Activated naive CD4-positive, alpha-beta T cell treated with Interleukin-2 at 50 U/mL for 16 hours (primary cell): ENCODE measurements at places on chromosomes 1 and 21.

- no peak for DNase-seq
Observed at GRCh38 chr21:42567861-42568260, 54.2 kb downstream of the SLC37A1 start.

- DNase-seq: no peak
Observed at GRCh38 chr1:114723457-114723856, 6.9 kb upstream of the NRAS start.

DNA sequence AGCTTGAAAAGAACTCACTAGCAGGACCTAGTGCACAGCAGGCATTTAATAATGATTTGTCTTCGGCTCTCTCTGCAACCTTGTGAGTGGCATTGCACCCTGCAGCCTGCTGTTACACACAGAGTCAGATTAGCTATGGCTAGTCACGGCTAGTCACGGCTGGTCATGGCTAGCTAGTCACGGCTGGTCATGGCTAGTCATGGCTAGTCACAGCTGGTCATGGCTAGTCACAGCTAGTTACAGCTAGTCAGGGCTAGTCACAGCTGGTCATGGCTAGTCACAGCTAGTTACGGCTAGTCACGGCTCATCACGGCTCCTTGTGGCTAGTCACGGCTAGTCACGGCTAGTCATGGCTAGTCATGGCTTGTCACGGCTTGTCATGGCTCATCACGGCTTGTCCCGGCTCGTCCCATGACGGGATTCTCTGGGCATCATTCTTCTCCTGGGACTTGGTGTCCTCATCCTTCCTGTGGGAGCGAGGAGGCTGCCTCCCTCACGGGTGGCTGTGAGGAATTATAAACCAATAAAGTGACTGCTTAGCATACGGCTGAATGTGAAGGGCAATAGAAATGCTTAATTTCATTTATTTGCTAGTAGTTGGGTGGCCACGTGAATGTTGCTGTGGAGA lies 12.5 kb upstream of the KIF26B start:
- no peak for DNase-seq

GRCh38 chr1:161131523-161132409 lies 701 bp downstream of the DEDD start:
- no peak for DNase-seq

- DNase-seq: no peak
Observed at GRCh38 chr21:17650292-17650691, 37.6 kb upstream of the BTG3 start.

DNA sequence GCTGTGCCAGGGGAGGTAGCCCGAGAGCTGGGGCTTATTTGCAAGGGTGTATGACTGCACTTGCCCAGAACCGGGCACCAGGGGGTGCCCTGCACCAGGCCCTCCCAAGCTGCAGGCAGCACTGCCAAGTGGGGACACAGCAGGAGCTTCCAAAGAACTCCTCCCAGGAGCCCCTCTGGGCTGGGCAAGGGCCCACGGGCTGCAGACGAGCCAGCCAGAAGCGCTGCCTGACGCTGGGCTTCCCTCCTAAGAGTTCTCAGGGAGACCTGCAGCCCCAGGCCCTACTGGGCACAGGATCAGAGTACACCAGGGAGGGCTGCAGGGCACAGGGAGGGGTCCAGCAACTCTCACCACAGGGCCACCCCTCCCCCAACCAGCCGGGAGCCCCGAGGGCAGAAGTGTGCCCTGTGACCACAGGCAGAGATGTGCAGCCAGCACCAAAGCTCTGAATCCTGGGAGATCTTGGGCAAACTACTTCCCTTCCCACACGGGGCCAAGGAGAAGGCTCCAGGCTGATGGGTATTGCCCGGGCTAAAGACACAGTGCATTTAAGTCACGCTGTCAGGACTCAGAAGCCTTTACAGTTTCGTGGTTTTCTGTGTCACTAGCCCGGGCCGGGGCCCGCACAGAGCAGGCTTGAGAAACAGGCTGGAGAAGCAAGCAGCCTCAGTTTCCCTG lies 63.4 kb downstream of the KCNAB2 start:
- peak; percentile 37 for DNase-seq

GRCh38 chr1:107048241-107048640 lies 8.2 kb upstream of the PRMT6 start:
- DNase-seq: no peak

DNA sequence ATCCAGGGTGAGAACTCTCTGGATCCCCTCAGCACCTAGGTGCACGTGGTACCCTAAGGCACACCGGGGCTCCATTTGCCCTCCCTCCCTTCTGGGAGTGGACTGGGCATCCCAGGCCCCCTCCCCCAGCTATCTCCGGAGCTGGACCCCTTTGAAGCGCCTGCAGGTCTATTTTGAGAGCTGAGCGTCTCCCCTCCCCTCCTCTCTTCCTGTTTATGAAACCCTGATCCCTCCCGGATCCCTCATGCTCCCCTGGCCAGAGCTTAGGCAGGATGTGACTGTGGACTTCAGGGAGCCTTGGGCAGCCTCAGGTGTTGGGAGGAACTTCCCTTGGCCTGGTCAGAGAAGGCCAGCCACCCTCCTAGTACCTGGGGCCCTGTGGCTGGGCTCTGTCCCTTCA lies 10.2 kb downstream of the RPS6KA1 start:
- no peak for DNase-seq

DNA sequence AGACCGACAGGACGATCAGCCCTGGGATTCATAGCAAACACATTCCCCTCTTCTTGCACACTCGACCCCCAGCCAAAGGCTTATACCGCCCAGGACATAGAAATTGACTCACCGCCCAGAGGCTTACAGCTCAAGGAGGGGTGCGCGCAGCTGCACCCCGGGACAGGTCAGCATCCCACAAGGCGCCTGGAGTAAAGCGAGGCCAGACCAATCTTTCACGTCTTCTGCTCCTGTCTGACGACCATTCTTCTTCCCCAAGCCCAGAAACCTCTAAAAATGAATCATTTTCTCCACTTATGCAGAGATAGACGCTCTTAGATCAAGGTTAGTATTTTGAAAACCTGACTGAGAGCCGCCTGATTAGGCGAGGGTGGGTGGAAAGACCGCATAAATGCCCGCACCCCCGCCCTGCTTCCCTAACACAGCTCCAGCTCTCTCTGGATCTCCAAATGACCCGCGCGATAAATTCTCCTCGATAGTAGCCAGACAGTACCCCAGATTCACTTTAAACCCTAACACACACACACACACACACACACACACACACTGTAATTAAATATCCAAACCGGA lies 1.9 kb upstream of the LHX8 start:
- DNase-seq: no peak

GRCh38 chr1:93304716-93305138 lies 41.0 kb upstream of the DR1 start:
- peak; percentile 23 for DNase-seq

- no peak for DNase-seq
Observed at GRCh38 chr1:242641461-242641860, 117.0 kb upstream of the PLD5 start.

GRCh38 chr1:94072840-94073522 lies 48.0 kb downstream of the ABCA4 start:
- no peak for DNase-seq

GRCh38 chr1:53359934-53360276 lies 32.0 kb upstream of the LRP8 start:
- no peak for DNase-seq

GRCh38 chr1:70906800-70907199 lies 140.8 kb downstream of the PTGER3 start:
- no peak for DNase-seq

- DNase-seq: no peak
Observed at GRCh38 chr1:213720032-213720431, 267.7 kb upstream of the PROX1 start.

DNA sequence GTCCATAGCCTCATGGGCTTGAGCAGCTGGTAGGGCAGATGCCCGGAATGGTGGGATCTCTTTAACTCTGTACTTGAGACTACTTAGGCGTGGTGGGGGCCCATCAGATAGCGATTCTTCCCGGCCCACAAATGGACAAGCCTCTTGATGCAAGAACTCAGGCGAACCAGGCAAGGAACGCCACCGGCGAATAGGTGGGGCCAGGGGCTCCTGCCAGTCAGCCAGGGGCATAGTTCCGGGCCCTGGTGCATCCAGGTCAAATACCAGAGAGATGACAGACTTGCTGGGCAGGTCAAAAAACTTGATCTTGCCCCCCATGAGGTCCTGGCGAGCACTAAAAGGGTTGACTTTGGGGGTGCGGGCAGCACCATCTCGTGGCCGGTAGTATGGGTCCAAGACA lies 4.8 kb upstream of the MUTYH start:
- no peak for DNase-seq

GRCh38 chr1:115539736-115540135 lies 102.0 kb upstream of the VANGL1 start:
- no peak for DNase-seq

DNA sequence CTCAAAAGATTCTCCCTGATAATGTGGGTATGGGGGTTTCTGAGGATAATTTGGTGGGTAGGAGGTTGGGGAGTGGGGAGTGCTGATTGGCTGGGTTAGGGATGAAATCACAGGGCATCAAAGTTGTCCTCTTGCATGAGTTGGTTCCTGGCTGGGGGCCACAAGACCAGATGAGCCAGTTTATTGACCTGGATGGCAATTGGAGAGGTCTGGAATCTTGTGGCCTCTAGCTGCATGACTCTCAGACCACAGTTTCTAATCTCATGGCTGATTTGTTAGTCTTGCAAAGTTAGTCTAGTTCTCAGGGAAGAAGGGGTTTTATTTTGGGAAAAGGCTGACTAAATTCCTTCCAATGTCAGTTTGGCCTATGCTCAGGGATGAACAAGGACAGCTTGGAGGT lies 3.3 kb upstream of the GBP1 start:
- no peak for DNase-seq

DNA sequence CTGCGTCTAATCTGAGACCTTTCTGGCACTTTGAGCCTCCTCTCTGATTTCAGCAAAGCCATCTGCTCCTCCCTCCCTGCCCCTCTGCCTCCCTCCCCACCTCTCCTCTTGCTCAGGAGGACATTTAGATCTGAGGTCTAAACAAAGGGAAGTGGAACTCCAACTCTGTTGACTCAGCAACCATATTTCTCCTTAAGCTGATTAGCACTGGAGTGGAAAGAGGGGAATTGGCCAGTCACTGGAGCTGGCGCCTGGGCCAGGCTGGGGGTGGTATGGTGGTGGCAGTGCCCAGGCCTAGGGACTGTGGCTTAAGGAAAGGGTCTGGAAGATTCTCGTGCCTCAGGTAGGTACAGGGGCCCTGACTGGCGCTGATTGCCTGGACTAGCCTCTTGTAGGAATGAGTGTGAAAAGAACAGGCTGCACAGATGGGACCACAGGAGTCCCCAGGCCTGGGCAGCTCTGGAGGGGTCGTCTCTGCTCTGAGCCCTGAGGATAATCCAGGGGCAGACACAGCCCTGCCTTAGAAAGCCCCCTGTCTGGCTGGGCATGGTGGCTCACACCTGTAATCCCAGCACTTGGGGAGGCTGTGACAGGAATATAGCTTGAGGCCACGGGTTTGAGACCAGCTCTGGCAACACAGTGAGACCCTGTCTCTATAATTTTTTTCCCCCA lies 11.9 kb downstream of the SH2D2A start:
- DNase-seq: no peak

- DNase-seq: no peak
Observed at GRCh38 chr1:165152727-165153126, 203.8 kb downstream of the LMX1A start.

- no peak for DNase-seq
Observed at GRCh38 chr21:28991861-28992525, 684 bp downstream of the LTN1 start.

- no peak for DNase-seq
Observed at GRCh38 chr1:210920716-210921694, 212.9 kb downstream of the KCNH1 start.

- DNase-seq: no peak
Observed at GRCh38 chr1:219460896-219461815, 151.7 kb downstream of the ZC3H11B start.

DNA sequence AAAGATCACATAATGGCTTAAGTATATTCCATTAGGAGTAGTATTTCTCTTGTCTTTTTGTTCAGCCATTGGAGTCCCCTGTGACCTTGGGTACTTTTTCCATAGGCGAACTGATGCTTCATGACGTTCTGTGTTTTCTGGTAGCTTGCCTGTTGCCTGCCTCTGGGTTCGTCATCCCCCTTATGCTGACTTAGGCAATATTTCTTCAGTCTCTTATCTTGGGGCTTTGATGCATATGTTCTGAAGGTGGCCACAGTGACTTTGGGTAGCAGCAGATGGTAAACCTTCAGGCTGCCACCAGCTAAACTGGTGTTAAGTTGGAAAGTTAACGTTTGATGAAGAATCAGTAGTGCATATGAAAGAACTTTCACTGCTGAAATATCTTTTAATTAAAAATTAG lies 170.2 kb downstream of the RPS6KC1 start:
- no peak for DNase-seq

GRCh38 chr1:199123615-199124014 lies 484.8 kb downstream of the PTPRC start:
- no peak for DNase-seq
